ENCODE measurements at places on chromosomes 2 and 18.

DNA sequence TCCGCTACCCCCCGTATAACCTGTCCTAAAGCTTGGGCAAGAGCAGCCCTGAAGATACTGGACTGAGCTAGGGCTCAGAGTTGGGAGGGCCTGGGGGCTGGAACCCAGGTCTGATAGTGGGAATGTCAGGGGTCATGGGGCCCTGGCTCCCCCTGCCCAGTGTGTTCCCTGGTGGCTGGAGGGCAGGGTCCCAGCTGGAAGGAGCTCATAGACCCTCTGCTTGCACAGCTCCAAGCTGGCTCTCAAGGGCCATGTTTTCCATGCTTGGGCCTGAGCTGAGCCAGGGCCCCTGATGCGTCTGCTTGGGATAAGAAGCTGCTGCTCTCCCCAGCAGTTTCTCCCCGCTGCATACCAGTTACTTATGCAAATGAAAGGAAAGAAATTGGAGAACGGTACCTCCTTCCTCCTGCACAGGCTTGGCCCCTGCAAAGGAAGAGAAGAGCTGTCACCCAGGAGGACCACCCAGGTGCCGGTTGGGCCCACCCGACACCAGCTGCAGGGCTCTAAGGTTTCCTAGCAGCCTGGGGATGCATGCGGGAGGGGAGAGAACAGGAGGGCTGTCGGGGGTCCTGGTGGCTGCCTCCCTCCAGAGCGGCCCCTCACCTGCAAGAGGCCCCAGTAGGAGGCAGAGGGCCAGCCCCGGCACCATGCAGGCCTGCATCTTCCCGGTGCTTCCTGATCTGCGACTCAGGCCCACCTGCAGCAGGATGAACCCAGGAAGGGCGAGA is 628 bp downstream of the OTOS start:
- DNase-seq: no peak

DNA sequence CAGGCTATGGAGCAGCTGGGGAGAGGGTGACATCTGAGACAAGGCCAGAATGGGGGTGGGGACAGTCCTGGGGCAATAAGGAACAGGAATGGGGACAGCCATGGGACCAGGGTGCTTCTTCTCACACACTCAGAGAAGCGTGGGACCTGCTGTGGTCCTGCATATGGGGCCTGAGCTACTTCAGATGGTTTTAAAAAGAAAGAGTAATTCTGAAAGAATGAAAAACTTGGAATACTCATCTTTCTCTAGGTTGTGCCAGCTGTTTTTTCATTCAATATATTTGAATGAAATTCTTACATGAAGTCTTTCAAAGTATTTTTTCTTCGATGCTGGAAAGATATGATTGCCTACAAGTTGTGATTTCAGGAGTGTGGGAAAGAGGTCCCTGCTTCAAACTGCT is 227.5 kb upstream of the APCDD1 start:
- no peak for DNase-seq

- DNase-seq: no peak
Measured at GRCh38 chr2:33210626-33211025, 263.9 kb downstream of the LTBP1 start.

DNA sequence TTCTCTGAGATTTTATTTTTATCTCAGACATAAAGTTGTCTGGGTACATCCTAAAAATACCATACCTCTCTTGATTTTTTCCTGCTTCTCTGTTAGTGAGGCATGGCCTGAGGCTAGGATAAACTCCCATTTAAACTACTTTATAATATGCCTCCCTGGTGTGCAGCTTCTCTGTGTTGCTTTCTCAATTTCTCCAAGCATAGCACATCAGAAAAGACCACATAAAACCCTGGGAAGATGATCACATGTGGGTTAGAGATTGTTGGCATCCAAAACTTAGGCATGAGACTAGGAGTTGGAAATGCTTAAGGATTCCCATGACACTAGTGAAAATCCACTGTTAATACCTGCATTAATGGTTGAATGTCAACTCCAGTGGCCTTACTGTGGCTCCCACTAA is 254.6 kb downstream of the RND3 start:
- DNase-seq: no peak

DNA sequence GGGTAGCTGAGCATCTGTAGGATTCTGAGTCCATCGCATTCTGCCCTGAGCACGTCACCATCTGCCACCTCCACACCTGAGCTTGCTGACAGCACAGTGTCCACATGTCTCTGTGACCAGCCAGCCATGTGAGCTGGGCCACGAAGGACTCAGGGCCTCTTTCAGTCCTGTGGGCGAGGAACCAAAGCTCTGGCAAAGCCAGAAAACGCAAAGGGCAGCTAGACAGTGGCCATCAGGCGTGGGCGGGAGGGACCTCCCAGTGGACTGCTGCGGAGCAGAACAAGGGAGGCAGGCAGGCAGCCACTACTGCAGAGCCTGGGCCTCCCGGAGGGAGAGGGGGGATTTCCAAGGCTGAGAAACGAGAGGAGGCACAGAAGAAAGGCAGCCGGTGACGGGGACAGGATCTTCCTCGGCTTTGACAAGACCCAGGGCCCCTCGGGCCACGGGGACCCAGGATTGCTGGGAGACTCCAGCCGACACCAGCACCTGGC is 274.6 kb upstream of the SALL3 start:
- no peak for DNase-seq

GRCh38 chr2:178542569-178542968 is 62.3 kb downstream of the PLEKHA3 start:
- no peak for DNase-seq
